Left lung (tissue), 14 donors: ENCODE measurements at places on chromosomes 7 and 10.

GRCh38 chr10:27717224-27717623 lies 28.4 kb downstream of the MKX start:
- DNase-seq: no peak

DNA sequence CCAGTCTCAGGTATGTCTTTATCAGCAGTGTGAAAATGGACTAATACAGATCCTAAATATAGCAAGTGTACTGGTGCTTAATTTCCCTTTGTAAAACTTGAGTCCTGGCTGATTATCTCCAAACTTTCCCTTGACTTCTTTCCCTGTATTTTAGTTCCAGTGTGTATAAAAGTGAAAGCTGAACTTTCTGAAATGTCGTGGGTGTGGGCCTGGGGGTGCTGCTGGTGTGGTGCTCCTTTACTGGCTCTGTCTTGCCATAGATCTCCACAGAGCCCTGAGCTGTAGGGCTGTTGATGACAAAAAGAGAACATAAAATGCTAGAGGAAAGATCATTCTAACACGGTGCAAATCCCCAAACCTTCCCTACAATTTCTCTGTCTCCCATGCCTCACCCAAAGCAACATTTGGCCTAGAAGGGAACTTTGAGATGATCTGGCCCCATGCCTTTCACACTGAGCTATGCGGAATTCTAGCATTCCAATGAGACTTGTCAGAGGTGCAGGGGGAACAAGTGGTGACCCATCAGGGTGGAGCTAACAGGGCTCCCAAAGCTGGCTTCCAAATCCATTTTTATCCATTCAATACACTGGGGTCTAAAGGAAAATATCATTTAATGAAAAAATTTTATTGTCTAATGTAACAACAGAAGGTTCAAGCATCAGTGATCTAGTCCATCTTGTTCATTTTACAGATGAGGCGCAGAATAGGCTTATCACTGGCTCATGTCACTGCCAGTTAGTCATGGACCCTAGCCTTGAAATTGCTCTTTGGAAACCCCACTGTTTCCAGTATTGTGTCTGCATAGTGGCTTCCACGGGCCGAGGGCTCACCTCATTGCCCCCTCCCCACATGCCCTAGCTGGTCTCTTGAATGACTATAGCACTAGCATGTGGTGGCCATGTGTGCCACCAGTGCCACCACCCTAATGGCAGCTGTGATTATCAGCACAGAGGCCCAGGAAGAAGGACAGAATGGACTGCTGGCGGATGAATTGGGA lies 1000.9 kb downstream of the LRMDA start:
- DNase-seq: no peak

DNA sequence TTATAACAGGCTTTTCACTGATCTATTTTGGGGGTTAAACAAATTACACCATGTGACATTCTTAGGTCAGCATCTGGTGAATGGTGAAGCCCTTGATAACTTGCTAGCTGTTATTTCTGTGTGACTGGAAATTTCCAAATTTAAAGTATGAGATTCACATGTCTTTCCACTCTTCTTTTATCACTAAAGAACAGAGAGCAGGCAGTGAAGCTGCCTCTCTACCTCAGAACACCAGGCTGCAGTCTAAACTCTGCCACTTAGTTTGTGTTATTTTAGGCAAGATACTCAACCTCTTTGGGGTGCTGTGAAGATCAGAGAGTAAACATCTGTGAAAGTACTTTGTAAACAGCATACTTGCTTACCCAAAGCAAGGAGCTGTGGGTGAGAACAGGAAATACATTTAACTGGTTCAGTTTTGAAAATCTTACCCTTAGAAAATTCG lies 15.5 kb upstream of the SP4 start:
- no peak for DNase-seq

DNA sequence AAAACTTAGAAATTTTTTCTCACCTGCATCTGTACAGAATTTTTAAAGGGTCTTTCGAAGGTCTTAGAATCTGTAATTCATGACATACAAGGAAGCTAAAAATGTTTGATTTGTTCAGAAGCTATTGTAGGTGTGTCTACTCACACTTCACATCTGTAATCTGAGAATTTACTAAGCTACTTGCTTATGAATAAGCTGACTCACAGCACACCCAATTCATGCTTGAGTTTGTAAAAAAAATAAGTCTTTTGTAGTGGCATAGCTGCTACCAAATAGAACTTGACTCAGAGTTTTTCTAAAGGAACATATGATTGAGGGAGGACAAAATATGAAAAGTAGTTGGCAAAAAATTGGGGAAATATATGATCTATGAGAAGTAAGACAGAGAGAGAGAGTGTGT lies 12.7 kb upstream of the AGR2 start:
- DNase-seq: no peak

DNA sequence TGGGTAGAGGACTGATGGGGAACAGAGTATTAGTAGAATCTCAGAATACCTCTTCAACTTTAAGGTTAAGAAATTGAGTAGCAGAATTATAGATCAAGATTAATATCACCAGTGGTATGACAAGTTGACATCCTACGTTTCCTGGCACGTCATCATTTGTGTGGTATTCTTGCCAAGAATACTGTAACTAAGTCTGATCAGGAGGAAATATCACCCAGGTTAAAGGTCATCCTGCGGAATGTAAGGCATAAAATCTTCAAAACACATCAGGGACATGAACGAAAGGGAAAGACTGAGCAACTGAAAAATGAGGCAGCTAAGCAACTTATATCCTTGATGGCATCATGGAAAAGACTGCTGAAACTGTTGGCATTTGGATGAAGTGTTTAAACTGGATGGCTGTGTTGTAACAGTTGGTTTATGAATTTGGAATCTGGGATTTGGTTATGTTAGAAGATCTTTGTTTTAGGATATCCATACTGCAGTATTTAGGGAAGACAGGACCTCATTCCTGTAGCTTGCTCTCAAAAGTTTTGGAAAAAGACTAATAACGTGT lies 86.1 kb downstream of the TRIM24 start:
- no peak for DNase-seq

DNA sequence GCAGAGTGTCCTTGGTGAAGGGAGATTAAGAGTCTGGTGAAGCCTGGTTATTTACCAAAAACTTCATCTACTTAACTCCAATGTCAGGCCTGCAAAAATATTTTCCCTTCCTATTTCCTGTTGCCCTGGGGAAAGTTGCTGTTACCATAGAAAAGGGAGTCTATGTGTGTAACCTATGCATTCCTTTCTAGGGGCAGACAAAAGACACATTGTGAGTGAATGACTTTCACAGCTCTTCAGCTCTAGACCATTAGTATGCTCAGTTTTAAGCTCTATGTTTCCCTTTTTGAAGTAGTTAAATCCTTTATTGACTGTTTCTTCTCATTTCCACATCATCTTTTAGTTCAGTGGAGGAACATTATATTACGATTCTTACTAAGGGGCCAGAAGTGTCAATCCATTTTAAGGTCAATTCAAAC lies 45.6 kb upstream of the SGCE start:
- DNase-seq: peak; percentile 70

- no peak for DNase-seq
These were observed 70.2 kb downstream of the AHCYL2 start for GRCh38 chr7:129295015-129295423.
